Activated naive CD4-positive, alpha-beta T cell (primary cell): ENCODE measurements at places on chromosomes 1 and 21.

DNA sequence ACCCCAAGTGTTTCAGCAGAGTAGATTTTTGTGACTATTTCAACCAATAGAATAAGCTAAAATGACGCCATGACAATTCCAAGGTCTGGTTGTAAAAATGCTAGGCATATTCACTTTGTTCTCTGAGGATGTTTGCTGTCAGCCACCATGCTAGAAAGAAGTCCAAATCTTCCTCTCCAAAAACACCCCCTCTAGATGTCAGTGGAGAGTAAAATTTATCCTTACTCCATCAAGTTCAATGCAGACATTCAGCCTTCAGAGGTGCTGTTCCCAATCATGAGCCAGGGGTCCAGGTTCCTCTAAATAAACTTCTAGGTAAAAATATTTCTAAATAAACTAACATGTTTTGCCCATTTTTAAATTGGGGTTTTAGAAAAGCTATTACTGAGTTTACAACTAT is 395.4 kb upstream of the ADAMTS5 start:
- no peak for DNase-seq

DNA sequence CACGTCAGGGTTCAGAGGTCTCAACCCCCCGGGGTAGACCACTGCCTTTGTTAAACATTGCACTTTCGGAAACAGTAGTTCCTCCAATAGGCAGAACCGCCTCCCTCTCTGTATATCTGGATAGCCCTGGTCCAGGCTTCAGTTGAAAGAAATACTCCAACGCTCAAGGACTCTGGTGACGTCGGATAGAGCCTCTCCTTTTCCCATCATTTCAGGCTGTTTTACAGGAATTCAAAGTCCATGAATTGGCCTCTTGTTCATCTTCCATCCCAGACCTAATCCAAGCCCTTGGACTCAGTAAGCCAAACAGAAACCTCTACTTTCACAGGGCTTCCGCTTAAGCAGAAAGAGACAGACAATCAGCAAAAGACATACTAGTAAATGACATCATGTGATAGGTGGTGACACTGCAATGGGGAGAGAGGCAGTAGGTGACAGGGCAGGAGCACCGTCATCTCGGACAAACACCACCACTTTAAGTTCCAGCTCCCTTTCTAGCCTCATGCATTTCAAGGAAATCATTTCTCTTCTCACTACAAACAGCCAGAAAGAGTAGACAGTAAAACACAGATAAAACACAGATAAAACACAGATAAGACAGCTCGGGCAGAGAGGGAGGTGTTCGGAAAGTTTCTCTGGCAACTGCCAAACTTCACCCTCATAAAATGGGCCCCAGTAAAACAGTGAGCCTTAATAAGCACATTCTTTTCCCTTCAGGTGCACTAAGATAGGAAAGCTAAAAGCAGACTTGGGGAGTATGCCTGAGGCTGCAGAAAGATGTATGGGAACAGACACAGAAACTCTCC is 2.3 kb upstream of the PLA2G2A start:
- DNase-seq, result no peak

- DNase-seq, result no peak
These were observed 118.7 kb upstream of the BARHL2 start for GRCh38 chr1:90835661-90836344.

DNA sequence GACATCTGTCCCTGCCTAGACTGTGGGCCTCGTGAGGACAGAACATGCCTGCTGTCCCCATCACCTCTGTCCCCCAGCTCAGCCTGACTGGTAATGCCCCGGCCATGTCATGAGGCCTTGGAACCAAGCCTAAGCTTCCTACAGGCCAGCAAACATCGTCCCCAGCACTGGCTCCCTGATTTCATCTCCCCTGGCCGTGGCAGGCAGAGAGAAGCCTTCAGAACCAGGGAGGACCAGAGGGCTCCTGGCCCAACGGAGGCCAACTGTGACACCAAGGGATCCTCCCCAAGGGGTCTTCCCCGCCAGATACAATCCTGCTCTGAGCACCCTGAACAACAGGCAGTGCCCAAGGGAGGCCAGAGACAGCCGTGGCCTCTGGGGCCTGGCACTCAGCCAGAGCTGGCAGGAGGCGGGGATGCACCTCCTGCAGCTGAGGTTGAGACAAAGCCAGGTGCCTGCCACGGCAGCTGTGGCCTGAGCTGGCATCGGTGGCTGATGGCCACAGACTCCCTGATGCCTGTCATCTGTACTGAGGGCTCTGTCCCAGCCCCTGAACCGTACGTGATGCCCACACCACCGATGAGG is 9.9 kb upstream of the NPHP4 start:
- no peak for DNase-seq

DNA sequence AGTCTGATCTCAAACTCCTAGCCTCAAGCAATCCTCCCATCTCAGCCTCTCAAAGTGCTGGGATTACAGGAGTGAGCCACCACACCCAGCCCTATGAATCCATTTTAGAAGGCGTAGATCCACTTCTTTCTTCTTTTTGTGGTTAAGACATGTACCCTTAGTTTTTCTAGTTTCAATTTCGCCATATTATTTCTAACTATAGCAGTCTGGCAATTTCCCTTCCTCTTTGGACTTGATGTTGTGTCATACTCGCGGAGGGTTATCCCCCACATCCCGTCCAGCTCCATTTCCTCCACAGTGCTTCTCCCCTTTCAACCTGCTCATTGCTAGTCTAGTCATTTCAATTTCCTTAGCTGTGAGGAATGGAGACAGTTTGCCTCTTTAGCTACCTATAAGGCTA is 5.2 kb upstream of the LRRC8D start:
- DNase-seq, result no peak

DNA sequence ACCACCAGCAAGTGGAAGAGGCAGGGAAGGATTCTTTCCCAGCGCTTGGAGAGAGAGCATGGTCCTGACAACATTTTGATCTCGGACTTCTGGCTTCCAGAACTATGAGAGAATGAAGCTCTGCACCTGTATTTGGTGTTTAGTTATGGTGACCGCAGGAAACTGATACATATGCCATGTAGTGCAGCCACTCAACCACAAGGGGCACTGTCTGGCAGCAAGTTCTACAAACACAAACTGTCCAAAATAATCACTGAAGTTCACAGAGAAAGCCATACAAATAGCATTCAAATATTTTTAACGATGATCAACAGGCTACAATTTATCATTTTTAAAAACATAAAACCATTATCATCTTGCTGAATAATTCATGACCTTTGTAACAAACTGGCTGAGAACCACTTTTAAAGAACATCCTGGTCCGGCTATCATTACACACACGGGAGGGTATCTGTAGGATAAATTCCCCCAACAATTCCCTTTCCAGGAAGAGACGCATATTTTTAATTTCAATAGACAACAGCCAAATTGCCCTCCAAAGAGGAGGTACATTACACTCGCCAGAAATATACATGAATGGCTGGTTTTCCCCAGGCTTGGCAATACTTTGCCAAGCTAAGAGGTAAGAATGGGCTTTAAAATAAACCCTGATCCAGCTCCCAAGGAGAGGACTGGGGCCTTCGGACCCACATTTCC is 9.2 kb upstream of the CBR3 start:
- no peak for DNase-seq

GRCh38 chr21:24988941-24989340 is 618.3 kb downstream of the MRPL39 start:
- DNase-seq, result no peak

GRCh38 chr1:71918630-71919029 is 363.7 kb downstream of the NEGR1 start:
- DNase-seq, result no peak

- DNase-seq, result no peak
These were observed 17.6 kb downstream of the CLCA2 start for GRCh38 chr1:86441581-86441980.

DNA sequence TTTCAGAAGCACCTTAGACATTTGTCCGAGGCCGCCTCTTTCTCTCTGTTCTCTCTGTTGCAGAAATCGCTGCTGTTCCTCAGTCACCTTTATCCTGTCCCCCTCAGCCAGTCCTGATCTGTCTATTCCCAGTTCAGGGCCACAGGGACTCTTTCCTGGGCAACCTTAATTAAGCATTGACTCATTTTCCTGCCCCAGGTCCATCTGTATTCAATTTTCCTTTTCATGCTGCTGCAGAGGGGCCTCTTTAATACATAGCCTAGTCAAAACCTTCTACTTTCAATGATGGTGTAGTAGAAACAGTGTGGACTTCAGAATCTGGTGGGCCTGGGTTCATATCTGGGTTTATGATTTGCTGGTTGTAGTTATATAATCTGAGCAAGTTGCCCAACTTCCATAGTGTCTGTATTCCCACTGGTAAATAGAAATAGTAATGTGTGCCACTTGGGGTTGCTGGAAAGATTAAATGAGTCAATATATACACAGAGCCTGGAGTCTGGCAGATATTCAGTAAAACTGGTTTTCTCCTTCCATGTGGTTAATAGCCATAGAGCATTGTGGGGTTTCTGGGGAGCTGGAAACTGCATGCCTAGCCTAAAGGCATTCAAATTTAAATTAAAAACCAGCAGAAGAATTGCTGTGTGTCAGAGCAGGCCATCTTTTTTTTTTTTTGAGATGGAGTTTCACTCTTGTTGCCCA is 4.5 kb downstream of the TRAF5 start:
- DNase-seq, result no peak

DNA sequence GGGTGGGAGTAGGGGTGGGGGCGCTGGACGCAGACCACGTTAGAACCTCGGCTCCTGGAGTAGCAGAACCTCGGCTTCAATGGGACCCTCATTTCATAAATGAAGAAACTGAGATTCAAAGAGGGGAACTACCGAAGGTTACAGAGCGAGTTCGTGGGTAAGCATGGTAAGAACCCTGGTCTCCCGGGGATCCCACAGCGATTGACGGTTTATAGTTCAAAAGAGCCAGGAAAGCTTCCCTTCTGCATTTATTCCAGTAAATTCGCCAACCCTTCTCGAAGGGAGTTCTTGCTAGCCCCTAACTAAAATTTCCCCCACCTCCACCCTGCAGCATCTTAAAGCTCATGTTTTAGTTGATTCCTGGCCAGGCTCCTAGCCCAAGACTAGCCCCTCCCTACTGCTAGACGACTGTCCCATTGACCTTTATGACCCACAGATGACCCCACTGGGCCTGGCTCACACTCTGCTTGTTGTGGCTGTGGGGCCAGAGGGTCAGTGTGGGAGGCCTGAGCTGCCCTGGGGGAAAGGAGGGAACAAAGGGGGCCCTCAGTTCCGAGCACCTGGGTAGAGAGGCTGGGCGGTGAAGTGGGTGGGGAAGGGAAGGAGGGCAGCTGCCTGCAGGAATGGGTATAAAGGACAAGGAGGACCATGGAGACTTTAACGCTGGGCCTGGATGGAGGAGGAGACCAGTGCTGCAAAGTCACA is 558 bp upstream of the KIF21B start:
- DNase-seq, result no peak

GRCh38 chr1:84462118-84462517 is 16.9 kb upstream of the RPF1 start:
- DNase-seq, result no peak

GRCh38 chr1:230220478-230220877 is 153.4 kb downstream of the GALNT2 start:
- no peak for DNase-seq

- no peak for DNase-seq
These were observed 11.5 kb upstream of the DHRS3 start for GRCh38 chr1:12629511-12629956.

GRCh38 chr1:229412056-229412455 is 21.8 kb downstream of the ACTA1 start:
- DNase-seq, result no peak

DNA sequence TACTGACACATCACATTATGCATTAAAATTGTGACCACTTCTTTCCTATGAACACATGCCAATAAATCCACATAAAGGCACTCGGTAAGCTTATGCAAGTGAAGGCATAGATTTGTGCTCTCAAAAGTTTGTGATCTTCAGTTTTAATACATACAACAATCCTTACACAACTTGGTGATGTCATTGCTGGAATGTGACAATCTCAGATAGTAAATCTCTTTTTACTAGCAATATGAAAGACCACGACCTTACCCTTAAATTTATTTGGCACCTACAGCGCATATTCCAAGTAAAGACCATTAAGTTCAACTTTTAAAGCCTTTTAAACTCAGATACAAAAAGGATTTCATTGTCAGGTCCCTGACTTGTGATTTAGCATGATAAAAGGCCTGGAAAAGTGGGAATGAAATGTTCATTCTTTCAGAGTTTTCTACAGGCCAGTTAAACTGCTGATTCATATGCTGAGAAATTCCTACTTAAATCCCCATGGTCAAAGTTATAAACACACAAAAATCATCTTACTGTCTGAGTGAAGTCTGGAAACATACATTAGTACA is 157.4 kb downstream of the SIPA1L2 start:
- no peak for DNase-seq

DNA sequence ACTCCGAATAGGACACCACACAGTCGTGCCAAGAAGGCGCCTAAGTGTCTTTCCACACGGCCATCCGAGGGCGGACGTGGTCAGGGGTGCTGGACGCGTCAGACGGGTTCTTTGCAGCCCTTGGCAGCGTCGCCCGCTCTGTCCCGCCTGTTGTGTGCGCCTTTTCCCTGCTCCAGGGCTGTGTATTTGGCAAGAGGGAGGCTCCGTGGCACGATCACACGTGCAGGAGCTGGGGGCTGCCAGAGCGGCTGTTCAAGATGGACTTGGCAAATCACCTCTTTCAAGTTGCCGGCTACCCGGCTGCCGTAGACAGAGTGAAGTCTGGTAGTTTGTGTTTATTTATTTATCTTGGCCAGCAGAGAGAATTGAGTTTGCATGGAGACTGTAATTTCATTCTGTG is 31.9 kb downstream of the PRKCZ start:
- DNase-seq, result no peak

DNA sequence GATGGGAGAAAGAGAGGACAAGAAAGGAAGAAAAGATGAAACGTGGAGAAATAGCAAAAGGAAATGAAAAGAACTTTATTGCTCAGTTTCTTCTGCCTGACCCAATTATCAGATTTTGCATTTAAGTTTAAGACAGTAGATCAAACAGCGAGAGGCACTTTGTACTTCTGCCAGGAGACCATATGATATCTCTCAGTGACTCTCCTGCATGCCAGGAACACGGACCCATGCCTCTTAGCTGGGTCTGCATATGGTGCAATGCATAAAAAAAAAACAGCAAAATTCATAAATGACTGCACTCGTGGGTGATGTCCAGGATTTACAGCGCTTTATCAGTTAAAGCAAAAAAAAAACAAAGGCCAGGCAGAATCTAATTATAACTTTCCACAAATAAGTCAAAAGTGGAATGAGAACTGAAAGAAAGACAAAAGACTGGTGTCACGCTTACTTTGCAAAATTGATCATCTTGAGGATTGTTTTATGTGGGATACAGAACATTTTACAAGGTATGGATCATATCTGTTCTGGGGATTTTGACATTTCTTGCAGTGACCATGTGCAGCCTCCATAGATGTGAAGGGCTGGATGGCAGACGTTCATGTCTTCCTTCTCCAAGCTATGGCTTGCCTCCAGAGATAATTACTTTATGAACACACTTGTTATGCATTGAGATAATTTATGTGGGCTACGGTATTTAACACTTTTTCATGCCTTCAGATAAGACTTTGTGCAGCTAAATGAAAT is 79.5 kb downstream of the RUNX1 start:
- no peak for DNase-seq
